AG10803 (cell line): ENCODE measurements at places on chromosomes 6 and 20.

GRCh38 chr20:51093240-51093763 lies 70.4 kb upstream of the KCNG1 start:
- DNase-seq, result no peak

DNA sequence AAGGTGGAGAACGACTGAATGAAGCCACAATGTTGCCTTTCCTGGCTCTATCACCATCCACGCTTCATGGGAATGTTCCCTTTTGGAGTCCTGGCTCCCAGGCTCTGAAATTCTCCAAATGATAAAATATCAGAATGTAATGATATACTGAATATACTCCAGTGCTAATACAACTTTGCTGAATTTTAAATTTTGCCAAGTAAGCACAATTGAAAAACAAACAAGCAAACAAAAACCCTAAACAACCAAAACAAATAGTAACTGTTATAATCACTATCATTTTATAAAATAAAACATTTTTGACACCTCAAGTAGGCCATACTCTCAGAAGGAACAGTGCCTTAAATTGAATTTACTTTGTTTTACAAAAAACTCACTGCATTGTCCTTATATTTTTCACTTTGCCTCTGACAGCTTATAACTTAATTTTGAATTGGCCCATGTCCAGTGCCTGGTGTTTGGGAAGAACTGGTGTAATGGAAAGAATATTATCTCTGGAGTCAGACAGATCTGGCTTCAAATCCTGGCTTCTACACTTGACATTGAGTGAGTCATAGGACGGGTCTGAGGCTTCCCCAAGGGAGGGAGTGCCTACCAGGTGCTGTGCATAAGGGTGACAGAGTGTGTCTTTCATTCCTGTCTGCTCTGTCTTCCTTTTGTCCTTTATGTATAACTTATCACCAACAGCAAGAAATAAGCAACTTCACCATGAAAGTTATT lies 698.3 kb downstream of the EPM2A start:
- no peak for DNase-seq

GRCh38 chr20:41140226-41141133 lies 3.1 kb downstream of the PLCG1 start:
- DNase-seq, result no peak

GRCh38 chr20:40728470-40728869 lies 39.4 kb upstream of the MAFB start:
- DNase-seq, result no peak

GRCh38 chr20:45085289-45085688 lies 15.6 kb downstream of the KCNS1 start:
- no peak for DNase-seq

- DNase-seq, result peak; percentile 80
These were observed 1.4 kb downstream of the RREB1 start for GRCh38 chr6:7108964-7109836.

DNA sequence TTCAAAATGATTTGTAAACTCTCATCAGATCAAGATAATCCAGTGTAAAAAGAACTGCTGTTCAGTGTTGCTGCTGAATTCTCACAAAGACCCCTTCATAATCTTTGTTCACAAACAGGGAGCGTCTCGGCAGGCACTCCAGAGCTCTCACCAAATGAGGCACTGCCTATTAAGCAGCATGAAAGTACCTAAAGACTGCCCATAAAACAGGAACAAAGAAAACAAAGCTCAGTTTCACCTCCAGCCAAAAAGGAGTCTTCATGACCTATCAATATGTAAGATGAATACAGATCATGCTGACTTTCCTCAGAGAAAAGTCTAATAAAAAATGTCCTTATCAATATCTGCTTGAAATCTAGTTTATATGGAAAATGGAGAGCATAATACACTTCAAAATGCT lies 41.8 kb downstream of the GPR63 start:
- no peak for DNase-seq

DNA sequence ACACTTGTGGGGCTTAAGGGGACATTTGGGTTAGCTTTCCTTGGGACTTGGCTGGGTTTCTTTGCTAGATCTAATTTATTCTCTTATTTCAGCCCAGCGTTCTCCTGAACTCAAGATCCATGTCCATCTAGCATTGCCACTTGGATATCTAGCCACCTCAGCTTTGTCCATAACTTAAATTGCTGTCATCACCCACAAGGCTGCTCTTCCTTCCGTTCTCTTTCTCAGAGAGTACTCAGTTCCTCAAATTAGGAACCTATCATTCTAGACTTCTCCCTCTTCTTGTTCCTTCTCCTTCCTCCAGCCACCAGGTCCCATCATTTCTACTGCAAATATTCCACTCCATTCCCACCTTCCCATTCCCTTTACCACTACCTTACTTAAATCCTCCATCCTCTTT lies 4.3 kb downstream of the SMIM26 start:
- no peak for DNase-seq
